ENCODE measurements at places on chromosomes 13 and 19.

DNA sequence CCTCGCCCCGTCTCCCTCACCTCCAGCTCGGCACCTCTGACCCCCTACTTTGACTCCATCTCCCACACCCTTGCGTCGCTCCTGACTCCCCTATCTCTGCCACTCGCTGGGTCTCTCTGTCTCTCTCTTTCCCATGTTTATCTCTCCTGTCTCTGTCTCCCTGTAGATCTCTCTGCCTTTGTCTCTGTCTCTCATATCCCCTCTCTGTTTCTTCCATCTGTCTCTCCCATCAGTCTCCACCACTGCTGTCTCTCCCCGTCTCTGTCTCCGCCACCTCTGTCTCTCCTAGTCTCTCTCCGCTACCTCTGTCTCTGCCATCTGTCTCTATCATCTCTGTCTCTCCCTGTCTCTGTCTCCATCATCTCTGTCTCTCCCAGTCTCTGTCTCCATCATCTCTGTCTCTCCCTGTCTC is 12.4 kb upstream of the BBC3 start:
- no peak for DNase-seq

DNA sequence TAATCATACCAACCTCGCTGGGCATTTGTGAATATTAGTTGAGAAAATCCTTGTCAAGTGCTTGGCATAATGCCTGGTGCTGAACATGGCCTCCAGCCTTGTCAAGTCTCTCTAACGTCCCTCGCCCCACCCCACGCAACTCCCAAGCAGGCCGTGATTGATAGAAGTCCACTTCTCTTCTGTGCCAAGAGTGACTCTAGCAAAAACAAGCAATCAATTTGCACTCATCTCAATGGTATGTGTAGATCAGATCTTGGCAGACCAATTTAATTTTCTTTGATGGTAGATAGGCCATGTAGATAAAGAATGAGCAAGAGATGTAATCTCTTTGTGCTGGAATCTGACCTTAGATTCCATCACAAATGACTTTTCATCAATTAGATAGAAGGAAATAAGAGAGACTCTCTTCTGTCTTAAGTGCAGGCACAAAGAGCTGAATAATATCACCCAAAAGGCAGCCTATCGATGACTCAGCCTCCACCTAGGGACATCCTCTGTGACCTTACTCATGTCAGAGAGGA is 31.0 kb upstream of the KATNAL1 start:
- DNase-seq, result no peak

GRCh38 chr13:31046711-31047279 is 114.3 kb downstream of the TEX26 start:
- no peak for DNase-seq

GRCh38 chr19:49340069-49340864 is 5.1 kb downstream of the CD37 start:
- DNase-seq, result no peak

GRCh38 chr19:56838024-56838908 is 2.3 kb downstream of the PEG3 start:
- no peak for DNase-seq

- no peak for DNase-seq
These were observed 9.4 kb upstream of the EVI5L start for GRCh38 chr19:7820588-7820987.

GRCh38 chr13:24670961-24671381 is 9.2 kb upstream of the ATP12A start:
- DNase-seq, result no peak

DNA sequence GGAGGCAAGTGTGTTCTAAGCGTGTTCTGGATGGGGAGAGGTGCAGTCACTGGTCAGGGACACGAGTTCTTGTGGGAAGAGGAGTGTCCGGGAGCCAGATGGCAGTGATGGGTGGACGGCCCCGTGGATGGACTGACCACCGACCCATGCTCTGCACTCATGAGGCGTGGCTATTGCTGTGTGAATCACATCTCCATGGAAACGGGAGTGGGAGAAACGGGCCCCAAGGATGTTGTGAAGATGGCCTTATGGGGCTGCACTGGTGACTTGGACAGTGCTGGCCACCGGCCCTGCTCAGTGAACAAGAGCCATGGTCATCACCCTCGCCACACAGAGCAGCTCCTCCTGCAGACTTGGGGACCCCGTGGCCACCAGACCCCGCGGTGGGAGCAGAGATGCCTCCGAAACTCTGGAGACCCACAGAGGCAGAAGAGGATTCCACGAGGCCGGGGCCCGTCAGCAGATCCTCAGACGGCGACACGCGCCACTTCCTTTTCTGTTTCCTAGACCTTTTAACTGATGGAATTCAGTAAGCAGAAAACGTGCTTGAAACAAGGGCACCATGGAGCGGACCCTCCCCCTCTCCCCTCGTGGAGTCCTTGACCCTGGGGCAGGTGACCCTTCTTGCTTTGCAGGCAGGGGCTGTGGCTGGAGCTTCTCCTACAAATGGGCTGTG is 47.5 kb downstream of the GAS6 start:
- no peak for DNase-seq

GRCh38 chr19:49712397-49712859 is 21.5 kb downstream of the CPT1C start:
- DNase-seq, result no peak

DNA sequence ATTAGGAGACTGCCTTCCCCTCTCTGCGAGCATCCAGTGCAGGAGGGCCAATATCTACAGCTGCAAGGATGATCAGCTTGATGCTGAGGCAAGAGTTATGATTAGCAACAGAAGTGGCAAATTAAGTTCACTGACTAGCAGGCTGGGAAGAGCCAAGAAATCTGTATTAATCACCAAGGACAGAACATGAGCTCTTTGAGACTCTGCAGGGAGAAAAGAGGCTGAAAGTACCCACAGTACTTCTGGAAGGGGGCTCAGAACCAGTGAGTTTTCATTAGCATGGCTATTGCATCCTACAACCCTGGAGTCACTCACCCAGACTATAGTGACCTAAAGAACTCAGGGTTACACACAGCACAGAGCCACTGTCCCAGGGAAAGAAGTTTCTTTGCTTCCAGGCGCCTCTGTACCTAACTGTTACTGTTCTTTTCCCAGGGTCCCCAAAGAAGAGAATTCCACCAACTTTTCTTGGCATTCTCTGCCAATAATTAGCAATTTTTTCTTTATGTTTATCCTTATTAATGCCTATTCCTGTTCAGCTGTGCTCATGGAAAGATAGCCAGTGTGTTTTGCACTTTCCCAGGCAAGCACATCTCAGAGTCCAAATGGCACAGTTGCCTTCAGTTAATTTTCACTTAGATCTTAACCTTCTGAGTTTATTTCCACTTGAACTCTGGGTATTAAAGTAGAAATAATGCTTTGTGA is 25.8 kb upstream of the MEDAG start:
- no peak for DNase-seq

DNA sequence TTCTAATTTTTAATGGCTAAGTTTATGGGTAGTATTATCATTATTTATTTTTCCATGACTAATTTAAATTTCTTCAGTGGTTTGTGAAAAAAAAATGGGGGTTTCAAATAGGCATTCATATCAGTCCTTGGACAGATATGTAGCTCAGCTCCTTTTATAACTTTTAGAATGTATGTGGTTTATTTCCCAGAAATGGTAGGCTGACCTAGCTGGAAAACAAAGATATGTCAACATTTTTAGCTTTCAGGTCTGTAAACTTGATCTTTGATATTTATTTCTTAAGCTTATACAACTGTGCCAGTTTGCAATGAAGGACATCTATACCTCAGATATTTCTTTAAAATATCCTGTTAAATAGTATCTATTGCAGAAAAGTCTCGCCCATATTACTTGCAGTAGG is 1815.5 kb downstream of the SLITRK5 start:
- no peak for DNase-seq
